Stimulated activated CD8-positive, alpha-beta memory T cell treated with anti-CD3 and anti-CD28 coated beads, Interleukin-15, amount 100 ng/mL, for 24 hours (primary cell): ENCODE measurements at places on chromosomes 7 and 10.
A peak's percentile ranks its signal among the peaks of the same experiment; 100 is the strongest.

DNA sequence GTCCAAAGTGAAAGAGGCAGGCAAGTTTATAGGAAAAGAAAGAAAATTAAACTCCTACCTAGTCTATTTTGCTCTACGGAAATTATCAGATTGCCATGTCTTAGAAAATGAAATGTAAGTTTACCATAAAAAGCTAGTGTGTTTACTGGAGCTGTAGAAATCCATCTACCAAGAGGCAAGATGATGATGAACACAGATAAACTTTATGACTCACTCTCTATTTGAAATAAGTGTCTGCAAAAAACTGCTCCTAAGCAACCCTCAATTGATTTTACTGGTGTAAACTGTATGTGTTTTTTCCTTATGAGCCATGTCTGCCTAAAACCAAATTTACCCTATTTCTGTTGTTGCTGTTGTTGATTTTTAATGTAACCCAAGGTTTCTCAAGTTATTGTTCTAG is 73.8 kb upstream of the TMEM106B start:
- no peak for DNase-seq

DNA sequence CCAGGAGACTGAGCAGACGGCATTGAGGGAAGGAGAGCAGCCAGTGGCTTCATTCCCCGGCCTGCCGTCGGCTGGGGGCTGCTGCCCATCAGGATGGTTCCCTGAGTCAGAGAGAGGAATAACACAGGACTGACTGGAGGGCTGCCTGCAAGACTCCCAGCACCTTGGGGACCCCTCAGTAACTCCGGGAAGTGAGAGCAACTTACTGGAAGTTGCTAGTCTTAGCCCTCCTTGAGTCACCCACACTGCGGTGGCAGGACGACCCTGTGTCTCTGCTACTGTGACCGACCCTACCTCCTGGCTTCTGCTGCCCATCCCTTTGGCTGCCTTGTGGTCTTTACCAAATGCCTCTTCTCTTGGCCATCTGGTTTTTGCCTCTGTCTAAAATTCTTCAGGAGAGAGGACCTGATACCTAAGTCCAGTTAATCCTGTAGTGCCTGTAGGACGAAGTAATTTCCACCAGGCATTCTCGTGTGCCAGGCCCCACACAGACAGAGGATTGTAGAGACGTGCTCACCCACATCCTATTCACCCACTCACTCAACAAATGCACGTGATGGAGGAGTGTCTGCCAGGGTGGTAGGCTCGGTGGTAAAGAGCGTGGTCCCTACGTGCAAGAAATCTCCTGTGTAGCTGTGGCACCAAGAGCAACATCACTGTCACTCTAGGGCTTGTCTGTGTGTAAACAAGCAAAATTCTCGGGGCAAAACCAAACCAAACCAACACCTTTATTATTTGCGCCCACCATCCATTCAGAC is 156.5 kb downstream of the PRKCQ start:
- no peak for DNase-seq

- DNase-seq, result no peak
Measured at GRCh38 chr7:158804335-158804734, 25.0 kb downstream of the ESYT2 start.

DNA sequence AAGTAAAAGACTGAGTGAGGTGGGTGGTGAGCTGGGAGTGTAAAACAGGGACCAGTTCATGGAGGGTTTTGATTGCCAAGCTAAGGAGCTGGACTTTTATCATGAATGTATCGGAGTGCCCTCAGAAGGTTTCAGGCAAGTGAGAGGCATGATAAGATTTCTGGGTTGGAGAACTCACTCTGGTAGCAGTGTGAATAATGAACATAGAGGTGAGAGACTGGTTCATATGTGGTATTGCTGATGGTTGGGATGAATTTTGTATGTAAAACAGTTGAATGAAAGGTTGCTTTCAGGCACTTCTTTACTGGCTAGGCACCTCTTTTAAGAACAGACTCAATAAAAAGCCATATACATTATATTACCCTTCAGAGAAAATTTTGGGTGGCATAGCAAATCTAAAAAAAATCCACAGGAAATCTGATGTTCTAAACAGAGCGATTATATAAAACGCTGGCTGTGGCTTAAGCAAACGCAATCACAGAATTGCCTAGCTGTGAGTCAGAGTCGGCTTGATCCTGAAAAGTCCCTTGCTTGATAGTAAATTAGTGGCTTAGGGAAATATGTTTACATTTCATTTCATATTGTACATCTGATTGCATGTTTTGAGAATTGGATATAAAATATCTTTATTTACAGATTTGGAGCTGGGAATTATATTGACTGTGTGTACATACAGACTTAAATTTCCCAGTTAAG is 92.9 kb upstream of the HDAC9 start:
- no peak for DNase-seq

- no peak for DNase-seq
Measured at GRCh38 chr7:124379296-124379695, 346.4 kb upstream of the TMEM229A start.

DNA sequence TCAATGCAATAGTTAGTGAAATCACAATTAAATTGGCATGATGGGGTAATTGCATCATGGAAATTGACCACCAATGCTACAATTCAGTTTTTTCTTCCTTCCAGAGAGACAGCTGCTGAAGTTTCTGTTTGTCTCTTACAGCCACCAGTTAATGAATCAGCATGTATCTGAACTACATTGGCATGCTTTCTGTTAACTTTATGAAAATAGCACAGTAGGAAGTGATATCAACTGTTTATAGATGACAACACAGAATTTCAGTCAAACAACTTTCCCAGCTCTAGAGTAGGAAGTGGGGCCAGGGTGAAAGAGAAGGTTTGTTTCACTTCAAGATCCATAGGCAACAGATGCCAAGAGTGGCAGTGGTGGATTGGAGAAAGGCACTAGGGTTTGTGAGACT is 339.6 kb upstream of the VWC2 start:
- DNase-seq, result no peak

DNA sequence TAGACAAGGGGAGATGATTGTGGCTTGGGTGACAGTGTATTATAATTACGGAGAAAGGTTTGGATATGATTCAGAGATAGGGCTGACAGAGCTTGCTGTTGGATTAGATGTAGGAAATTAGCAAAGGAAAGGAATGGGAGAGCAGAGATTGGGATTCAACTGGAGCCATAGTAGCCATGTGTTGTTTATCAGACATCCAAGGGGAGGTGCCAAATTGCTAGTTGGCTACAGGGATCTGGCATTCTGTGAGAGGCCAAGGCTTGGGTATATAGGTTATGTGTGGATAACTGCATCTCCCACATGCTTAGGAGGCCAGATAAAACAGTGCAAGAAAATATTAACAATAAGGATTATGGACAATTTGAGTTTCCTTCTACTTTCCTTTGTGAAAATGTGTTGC is 34.9 kb downstream of the CSGALNACT2 start:
- DNase-seq, result no peak

DNA sequence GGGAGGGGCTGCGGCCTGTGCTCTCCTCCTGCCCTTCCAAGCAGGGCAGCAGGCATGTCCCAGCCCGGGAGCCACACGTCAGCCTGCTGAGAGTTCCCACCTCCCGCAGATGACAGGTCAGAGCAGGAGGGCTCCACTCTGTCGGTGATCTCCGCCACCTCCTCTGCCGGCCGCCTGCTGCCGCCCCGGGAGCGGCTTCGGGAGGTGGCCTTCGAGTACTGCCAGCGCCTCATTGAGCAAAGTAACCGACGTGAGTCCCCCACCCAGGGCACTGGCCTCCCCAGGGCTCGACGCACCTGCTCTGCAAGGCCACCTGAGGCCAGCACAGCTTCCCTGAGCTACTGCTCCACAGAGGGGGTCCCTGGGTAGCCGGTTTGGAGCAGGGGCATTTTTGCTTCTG is 9.4 kb downstream of the AP5Z1 start:
- DNase-seq, result no peak

GRCh38 chr10:116683166-116683565 is 59.2 kb downstream of the HSPA12A start:
- no peak for DNase-seq

GRCh38 chr7:77674878-77675277 is 21.4 kb upstream of the RSBN1L start:
- DNase-seq, result no peak

DNA sequence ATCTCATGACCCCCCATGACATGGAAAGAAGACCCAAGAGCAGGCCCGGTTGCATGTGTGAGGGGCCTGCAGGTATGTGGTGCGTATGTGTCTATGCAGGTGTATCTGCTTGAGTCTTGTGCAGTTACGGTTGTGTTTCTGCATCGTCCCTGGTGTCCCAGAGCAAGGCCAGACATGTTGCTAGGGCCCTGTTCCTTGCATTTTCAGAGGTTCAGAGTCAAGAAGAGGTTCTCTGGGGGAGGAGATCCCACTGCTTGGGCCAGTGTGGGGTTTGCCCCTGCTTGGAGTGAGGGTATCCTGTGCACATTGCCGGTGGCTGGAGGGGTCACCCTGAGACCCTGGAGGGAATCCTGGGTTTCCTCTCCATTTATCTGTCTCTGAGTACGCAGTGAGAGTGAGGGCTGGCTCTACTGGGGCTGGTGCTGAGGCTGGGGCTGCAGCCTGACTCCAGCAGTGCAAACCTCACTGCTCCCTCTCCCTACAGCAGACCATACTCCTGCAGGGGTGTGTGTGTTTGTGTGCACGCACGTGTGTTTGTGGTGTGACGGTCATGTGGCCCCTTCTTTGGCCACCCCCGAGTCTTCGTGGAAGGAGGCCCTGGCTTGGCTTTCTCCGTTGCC is 4.1 kb downstream of the TRIM8 start:
- DNase-seq, result no peak

DNA sequence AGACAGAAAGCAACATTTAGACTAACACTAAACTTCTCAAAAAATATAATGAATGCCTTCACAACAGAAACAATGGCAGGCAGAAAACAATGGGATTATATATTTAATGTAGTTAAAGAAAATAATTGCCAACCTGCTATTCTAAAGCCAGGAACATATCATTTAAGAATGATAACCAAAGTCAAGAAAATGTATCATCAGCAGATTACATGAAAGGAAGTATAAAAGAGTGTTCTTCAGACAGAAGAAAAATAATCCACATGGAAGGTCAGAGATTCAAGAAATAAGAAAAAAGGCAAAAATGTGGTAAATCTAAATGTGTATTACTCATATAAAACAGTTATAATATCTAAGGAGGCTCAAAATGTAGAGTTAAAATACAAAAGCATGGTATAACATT is 98.1 kb downstream of the CYP26A1 start:
- DNase-seq, result no peak

GRCh38 chr7:127798769-127799372 is 146.9 kb downstream of the SND1 start:
- DNase-seq, result no peak

GRCh38 chr10:31707093-31708039 is 221.3 kb downstream of the ARHGAP12 start:
- peak; percentile 13 for DNase-seq

DNA sequence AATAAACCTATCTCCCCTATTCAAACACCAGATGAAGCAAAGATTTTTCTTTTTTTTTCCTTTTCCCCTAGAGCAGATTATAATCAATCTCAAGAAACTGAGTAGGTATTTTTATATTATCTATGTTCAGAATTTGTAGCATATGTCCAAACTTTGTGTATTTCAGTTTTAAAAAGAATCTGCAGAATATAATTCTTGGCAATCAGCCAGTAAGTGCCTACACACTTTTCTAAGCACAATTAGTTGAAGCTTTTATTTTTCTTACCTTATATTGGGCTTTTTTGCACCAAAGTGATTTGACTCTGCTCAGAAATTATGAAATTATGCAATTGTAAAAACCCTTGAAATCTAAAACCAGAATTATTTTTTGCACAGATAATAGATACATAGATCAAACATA is 315.8 kb upstream of the PHF14 start:
- DNase-seq, result no peak
